Left ventricle myocardium inferior (tissue), 1 donor: ENCODE measurements at places on chromosomes 2 and 18. TPM values are rescaled to one million over a fixed set of nuclear protein-coding genes. Genes with fewer than 3 reads are reported as not detected.

Gene CAPN14
- 0.27 TPM for total RNA-seq

DNA sequence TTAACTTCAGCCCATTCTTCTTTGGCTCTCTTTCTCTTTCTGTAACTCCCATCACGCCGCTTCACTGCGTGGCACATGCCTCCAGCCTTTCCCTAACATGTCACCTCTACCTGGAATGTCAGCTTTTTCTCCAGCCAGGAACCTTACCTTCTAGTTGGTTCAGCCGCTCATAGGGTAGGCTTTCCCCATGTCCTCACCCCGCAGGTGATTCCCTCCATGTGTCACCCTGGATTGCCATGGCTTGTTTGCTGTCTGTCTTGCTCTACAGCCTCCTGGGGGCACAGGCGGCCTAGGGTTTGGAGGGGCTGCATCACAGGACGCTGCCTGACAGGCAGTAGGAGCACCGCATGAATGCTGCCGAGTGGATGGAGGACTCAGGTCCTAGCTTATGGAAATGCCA is 39.2 kb downstream of the ARHGEF4 start:
- no peak overlapping the region for H3K27ac ChIP-seq
- H3K4me3 ChIP-seq, result no peak overlapping the region
- H3K36me3 ChIP-seq, result no peaks in the 10 kb centered on the region
- peaks cover 30% of the 10 kb centered on the region for H3K27me3 ChIP-seq
- DNase-seq, result no peak

DNA sequence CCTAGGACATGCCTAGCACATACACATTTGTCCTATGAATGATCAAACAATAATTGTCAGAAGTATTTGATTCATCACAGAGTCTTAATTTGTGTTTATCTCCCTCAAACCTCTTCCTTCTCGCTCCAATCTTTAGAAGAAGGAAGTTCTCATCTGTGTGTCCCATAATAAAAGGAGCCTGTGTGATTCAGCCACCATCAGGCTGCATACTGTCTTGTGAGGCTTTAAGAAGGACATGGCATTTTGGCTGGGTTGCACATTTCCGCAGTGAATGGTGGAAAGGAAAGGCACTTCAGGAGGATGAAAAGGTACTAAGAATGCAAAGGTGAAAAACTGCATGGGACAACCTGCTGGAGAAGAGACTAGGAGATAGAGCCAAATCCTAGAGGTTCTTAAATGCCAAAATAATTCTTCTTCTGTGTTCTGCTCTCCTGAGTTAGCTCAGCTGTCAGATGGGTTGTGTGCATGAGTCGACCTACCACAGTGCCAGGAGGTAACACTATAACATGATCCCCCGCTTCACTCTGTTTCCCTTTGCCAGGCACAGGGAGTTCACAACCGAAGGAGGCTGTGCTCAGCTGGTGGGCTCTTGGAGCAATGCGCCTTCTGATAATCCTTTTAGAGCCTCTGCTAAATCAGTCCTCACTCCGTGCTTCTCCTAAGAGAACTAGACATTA is 120.1 kb downstream of the IRS1 start:
- H3K36me3 ChIP-seq, result no peaks in the 10 kb centered on the region
- H3K4me3 ChIP-seq, result no peak overlapping the region
- H3K27ac ChIP-seq, result no peak overlapping the region
- peaks cover 23% of the 10 kb centered on the region for H3K4me1 ChIP-seq
- H3K27me3 ChIP-seq, result no peaks in the 10 kb centered on the region
- no peak for DNase-seq

GRCh38 chr2:8103085-8103708 is 578.7 kb upstream of the ID2 start:
- H3K27me3 ChIP-seq, result no peaks in the 10 kb centered on the region
- H3K4me3 ChIP-seq, result no peak overlapping the region
- no peak for DNase-seq
- H3K4me1 ChIP-seq, result no peaks in the 10 kb centered on the region
- no peaks in the 10 kb centered on the region for H3K36me3 ChIP-seq

- no peak overlapping the region for H3K4me3 ChIP-seq
- peaks cover 48% of the 10 kb centered on the region for H3K4me1 ChIP-seq
- H3K36me3 ChIP-seq, result no peaks in the 10 kb centered on the region
- H3K27ac ChIP-seq, result peak overlapping the region; percentile 58
Observed at GRCh38 chr2:109466674-109467575, 146.8 kb downstream of the SEPTIN10 start.

GRCh38 chr2:25497918-25498407 is 156.2 kb upstream of the DNMT3A start:
- no peak for DNase-seq
- H3K4me3 ChIP-seq, result no peak overlapping the region
- no peaks in the 10 kb centered on the region for H3K27me3 ChIP-seq
- no peaks in the 10 kb centered on the region for H3K36me3 ChIP-seq

DNA sequence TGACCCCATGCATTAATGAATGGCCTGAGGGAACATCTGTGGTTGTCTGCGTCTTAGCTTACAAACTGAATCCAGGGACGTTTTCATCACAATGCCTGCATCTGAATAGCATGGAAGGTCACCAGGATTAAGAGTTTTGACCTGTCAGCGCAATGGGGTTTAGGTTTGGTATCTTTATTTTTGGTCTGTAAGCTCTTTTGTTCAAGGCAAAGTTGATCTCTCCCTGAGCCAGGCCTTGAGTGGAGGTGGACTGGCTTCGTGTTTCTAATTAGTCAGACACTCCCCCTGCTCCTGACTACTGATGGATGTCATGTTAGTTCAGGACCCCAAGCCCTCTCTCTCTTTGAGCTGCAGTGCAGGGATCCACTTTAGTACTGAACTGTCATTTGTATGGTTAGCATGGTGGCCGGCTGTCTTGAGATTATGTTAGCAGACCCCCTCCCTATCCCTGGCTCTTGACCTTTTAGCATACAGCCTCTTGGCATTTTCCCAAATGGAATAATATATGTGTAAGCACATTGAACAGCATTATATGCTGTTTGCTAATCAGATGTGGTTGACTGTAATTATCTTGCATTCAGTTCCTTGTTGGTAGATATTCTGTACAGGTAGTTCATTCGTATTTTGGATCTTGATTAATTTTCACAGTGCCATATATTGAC is 59.2 kb downstream of the LYPD6 start:
- H3K4me1 ChIP-seq, result no peaks in the 10 kb centered on the region
- H3K36me3 ChIP-seq, result no peaks in the 10 kb centered on the region
- H3K27me3 ChIP-seq, result no peaks in the 10 kb centered on the region
- no peak overlapping the region for H3K27ac ChIP-seq
- H3K4me3 ChIP-seq, result no peak overlapping the region

GRCh38 chr2:66058675-66059074 is 376.2 kb upstream of the MEIS1 start:
- no peaks in the 10 kb centered on the region for H3K36me3 ChIP-seq
- no peak overlapping the region for H3K4me3 ChIP-seq
- DNase-seq, result no peak
- H3K27ac ChIP-seq, result no peak overlapping the region
- peaks cover 19% of the 10 kb centered on the region for H3K27me3 ChIP-seq
- H3K4me1 ChIP-seq, result no peaks in the 10 kb centered on the region

DNA sequence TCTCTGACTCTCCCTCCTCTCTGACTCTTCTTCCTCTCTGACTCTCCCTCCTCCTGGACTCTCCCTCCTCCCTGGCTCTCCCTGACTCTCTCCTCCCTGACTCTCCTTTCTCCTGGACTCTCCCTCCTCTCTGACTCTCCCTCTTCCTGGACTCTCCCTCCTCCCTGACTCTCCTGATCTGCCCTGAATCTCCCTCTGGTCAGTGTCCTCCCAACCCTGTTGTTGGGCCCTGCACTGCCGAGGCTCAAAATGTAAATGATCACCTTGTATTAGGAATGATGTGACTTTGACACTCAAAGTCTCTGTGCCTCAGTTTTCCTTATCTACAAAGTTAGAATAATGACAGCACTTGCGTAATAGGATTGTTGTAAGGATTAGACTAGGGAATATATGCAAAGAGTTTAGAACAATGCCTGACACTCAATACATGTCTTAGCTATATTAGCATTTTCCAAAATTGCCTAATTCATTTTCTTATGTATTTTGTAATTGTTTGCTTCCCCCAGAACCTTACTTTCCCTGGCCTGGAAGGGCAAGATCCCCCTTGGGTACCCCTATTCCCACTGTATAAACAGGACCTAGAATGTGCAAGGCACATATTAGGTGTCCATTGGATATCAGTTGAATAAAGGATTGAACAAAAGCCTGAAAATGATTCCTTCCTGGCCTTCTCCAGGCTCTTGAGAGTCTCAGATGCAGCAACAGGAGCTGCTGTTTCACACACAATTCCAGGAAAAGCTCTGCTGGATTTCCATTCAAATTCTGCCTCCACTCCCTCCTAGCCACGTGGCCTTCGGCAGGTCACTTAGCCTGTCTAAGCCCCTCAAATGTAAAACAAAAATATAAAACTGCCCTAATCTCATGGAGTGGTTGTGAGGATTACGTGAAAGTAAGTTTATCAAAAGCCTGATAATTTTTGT is 170.1 kb downstream of the INHBB start:
- DNase-seq, result no peak
- peaks cover under 1% of the 10 kb centered on the region for H3K4me1 ChIP-seq
- no peak overlapping the region for H3K4me3 ChIP-seq
- H3K36me3 ChIP-seq, result no peaks in the 10 kb centered on the region
- H3K27me3 ChIP-seq, result peaks cover 26% of the 10 kb centered on the region

DNA sequence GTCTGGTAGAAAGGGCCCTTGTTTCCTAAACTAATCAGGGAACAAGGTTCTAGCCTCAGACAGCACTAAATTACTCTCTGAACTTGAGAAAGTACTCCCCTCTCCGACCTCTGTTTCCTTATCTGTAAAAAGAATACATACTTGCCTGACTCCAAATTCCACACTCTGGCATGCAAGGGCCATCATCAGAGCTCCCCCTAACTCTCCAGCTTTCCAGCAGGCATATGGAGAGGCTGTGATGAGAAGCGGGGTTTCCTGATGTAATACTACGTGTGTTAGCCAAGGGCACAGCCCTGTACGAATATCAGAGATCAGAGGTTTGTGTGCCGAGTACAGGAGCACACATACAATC is 1.8 kb upstream of the EVA1A start:
- H3K4me1 ChIP-seq, result peaks cover 22% of the 10 kb centered on the region
- peaks cover 62% of the 10 kb centered on the region for H3K27me3 ChIP-seq
- H3K36me3 ChIP-seq, result no peaks in the 10 kb centered on the region
- no peak overlapping the region for H3K4me3 ChIP-seq
